Thoracic aorta (tissue), 2 donors: ENCODE measurements at places on chromosomes 5 and 9.

DNA sequence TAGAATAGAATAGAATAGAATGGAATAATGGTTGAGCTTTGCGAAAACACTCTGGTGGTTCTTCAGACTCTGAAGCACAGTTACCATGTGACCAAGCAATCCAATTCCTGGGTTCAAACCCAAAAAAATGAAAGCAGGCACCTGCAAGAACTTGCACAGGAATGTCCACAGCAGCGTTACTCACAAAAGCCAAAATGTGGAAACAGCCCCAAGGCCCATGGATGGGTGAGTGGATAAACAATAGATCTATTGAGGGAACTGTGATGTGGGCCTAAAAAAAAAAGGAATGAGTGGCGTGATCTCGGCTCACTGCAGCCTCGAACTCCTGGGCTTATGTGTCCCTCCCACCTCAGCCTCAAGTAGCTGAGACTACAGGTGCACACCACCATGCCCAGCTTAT lies 21.4 kb upstream of the TMEM250 start:
- no peak for DNase-seq

- no peak for DNase-seq
Measured at GRCh38 chr5:76490960-76491359, 87.9 kb downstream of the IQGAP2 start.

DNA sequence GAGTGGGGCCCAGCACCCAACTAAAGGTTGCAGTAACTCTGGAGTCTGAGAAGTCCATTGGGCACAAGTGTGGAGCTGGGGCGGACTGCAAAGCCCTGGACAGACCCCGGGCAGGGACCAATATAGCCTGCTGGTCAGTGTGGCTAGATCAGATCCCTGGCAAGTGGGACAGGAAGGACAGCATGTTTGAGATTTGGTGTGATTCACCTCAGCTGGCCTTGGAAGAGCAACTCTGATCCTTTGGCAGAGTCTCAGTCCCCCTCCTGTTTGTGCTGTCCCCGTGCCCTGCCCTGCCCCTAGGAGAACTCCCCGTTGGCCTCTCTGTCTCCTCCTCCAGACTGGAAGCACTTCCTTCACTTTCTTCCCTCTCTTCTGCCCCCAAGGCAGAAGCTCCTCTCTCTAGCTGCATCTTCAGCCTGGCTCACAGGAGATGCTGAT lies 255.3 kb downstream of the FSTL4 start:
- no peak for DNase-seq

DNA sequence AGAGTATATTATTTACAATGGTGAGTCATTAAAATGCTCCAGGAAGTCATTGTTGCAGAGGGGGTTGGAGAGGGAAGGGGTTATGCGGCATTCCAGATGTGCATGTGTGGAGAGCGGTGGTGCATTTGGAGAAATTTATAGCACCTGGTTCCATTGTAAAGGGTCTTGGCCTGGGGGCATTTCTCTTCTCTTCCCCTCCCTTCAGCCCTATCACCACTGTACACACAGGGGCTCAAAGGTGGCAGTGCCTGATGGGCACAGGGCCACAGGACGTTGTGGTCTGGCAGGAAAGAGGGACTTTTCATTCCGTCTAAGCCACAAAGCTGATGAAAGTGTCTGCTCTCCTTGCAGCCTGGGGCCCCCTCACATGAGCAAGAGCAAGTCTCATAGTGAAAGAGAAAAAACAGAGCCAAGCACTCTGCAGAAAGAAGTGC lies 442.4 kb upstream of the ZNF462 start:
- DNase-seq: no peak

DNA sequence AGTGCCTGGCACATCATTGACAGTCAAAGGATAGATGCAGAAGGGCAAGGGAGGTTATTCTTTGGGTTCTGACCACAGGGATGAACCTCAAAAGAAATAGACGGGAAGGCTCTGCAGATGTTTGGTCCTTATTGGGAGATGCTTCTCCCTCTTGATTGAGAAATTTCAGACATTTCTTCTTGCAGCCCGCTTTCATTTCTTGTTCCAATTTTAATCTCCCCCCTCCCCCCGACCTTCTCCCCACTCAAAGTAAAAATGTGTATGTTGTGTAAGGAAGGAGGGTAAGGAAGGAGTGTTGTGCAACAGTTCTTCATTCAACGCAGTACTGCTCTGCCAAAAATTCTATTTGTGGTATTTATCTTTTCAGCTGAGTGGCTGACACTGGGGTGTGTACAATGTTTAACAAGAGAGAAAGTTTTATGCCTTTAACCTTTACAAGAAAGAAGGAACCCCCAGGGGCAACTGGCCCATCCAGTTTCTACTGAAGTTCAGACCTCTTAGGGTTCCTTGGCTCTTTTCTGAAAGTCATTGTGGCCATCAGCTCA lies 46.3 kb upstream of the TNFSF15 start:
- no peak for DNase-seq

- DNase-seq: no peak
Measured at GRCh38 chr9:81234924-81235610, 454.3 kb downstream of the TLE1 start.

DNA sequence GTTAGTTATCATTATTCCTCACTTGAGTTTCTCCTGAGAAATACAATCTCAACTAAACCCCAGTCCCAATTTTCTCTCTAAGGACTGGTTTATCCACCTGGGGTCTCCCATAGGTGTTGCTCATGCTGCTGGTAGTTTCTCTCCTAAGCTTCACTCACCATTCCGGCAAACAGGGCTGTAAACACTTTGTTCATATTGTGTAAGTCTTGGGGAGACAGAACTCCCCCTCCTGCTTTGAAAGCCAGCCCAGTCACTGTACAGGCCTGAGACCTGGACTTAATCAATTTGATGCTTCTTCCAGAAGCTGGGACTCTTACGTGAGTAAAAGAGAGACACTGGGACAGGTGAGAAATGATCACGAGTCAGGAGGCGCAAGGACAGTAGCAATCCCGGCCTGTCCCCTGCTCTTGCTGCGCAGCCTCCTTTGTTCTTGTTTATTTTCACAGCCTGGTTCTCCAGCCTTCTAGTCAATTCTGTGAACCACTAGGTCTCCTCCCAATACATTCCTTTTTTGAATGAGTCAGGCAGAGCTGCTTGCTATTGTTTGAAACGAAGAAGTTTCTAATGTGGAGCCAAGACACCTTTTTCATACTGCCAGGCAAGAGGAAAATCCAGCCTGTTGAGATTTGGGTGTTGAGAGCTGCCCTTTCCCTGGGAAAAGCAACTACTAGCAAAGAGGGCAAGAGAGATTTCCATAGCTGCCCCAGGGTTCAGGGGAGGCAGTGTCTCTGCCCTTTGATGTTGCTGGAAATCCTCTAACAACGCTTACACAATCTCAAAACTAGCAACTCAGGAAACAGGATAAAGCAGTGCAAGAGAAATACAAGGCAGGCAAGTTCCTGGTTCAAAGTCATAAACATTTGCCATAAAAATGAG lies 9.2 kb upstream of the SHROOM1 start:
- no peak for DNase-seq

- DNase-seq: no peak
Measured at GRCh38 chr9:33065157-33066076, 11.1 kb downstream of the SMU1 start.

DNA sequence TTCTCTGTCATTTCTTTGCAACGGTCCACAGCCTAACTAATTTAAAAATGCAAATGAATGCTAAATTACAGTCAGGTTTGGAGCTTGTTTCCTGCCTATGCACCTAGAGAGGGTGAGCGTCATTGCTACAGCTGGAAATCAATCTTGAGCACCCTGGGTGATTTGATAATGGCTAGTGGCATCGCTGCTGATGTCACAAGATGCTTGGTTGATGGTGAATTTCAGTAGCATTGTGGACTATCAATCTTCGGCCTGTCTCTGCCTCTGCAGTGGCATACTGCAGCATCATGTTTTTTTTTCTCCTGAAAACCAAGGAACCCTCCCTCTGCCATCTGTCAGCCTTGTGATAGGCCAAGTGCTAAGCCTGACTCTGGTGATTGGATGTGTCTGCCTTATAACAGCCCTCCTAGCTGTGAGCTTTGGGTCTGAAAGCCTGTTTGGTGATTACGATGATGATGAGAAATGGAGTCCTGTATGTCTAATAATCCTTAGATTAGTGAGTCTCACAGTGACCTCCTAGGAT lies 75.3 kb downstream of the NMUR2 start:
- DNase-seq: no peak
